ENCODE measurements at places on chromosomes 1 and 21.

GRCh38 chr1:174968750-174969244, 30.9 kb upstream of the CACYBP start:
- peak; percentile 57 for DNase-seq

- DNase-seq = no peak
Observed at GRCh38 chr1:185495898-185496297, 178.9 kb upstream of the IVNS1ABP start.

GRCh38 chr1:182955596-182956588, 2.9 kb upstream of the SHCBP1L start:
- peak; percentile 92 for DNase-seq

- no peak for DNase-seq
Observed at GRCh38 chr1:67634396-67634935, 50.5 kb upstream of the GADD45A start.

GRCh38 chr21:45290948-45291612, 3.4 kb upstream of the POFUT2 start:
- peak; percentile 58 for DNase-seq

DNA sequence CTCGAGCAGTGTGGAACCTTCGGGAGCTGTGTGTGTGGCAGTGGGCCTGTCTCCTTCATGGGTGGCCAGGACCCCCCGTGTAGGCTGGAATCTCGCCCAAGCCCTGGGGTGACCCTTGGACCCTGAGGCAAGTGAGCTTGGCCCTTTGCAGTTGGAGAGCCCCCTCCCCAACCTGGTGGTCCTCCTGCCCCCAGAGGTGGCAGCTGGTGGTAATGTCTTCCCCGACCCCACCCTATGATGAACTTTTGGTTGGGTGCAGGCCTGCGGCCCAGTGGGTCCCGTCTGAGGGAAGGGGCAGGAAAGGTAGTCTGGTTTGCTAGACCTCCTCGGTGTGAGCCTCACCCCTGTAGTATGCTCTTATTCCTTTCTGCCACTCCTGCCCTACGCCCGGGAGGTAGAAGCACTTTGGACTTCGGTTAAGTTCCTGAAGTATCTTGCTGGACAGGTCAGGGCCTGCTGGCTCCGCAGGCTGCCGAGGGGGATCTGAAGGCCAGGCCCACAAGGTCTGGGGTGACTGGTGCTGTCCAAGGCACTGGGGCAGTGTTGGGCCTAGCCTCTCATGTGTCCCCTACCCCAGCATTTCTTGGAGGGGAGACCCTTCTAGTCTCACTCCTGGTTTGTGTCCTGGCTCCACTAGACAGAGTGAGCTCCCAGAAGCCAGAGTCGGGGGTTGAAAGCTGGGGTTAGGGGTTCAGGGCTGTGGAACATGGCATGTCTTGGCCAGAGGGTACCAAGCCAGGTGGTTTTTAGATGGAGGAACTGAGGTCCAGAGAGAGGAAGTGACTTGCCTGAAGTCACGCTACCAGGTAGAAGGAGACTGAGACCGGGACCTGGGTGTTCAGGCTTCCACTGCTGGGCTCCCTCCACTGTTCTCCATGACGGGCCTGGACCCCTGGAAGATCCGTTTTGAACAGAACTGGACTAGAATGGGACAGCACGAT, 1.8 kb downstream of the ZNF362 start:
- DNase-seq = peak; percentile 20

DNA sequence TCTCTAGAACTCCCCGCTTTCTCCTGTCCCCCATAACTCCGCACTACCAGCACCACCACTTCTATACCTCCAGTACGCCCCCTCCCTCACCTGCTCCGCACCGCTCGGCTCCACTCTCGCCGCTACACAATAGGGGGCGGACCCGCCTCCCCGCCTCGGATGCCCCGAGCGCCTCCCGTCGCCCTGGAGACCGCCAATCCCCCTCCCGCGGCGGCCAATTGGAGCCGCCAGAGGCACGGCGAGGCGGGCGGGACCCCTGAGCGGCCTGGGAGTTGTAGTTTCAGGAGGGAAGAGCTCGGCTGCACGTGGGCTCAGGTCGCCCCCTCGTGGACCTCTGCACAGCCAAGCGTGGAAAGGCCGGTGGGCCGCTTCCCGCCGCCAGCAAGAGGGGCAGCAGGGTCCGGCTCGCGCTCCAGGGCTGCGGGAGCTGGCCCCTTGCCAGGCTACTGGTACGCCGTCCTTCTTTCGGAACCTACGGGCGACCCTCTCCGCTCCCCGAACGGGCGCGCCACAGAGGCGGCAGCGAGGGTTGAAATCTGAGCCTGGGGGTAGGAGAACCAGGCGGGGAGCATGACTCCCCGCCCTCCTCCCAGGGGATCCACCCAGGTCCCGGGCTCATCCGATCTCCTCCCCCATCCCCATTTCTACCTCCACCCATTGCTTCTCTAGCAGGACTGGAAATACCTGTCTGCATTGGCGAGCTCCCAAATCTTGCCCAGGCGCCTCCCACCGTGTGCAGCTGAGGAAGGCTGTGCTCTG, at the start of gene IGSF9:
TSS of gene IGSF9 (minus strand) at position 131 of the 759 bp plus-strand sequence. CDS start 2,159 bp downstream, outside the sequence.
- DNase-seq = peak; percentile 49

GRCh38 chr1:31027693-31028526, 37.6 kb downstream of the PUM1 start:
- DNase-seq = no peak

- DNase-seq = no peak
Observed at GRCh38 chr1:183021405-183022201, 1.6 kb upstream of the LAMC1 start.

GRCh38 chr1:14897080-14897449, 256.5 kb upstream of the TMEM51 start:
- DNase-seq = peak; percentile 7

DNA sequence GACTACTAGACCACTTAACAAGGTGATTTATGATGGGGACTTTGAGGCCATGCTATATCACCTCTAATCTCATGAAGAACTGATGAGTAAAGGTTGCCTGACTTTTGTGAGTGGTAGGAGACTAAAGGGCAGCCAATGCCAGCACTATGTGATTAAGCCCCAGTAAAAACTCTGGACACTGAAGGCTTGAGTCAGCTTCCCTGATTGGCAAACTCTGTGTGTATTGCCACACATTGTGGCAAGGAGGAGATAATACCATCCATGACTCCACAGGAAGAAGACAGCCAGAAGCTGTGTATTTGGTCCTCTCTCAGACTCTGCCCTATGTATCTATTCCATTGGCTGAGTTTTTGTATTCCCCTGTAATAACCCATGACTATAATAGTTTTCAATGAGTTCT, 413.3 kb upstream of the ZRANB2 start:
- no peak for DNase-seq

- no peak for DNase-seq
Observed at GRCh38 chr21:42058631-42059111, 12.4 kb upstream of the UMODL1 start.
